ENCODE measurements at places on chromosomes 2 and 18.
A peak's percentile ranks its signal among the peaks of the same experiment; 100 is the strongest.

DNA sequence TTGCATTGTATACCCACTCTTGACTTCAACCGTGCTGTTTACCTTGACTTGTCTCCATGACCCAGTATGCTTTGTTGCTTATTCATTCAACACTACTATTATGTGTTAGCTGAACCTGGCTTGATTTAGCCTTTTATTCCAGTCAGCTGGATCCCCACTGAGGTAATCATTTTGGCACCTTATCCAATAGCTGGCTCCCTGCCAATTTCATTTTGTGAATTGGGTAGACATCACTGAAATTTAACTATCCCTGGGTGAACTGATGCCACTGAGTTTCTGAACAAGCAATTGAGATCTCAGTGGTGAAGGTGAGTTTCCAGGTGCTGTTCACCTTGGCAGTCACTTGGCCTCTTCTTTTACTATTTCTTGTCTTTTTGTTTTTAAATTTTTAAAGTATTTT, 584.3 kb downstream of the ADCYAP1 start:
- DNase-seq, result no peak

GRCh38 chr2:228628682-228629081, 447.2 kb upstream of the SPHKAP start:
- DNase-seq, result no peak

GRCh38 chr2:240832205-240832727, 12.2 kb upstream of the KIF1A start:
- DNase-seq, result peak; percentile 98

DNA sequence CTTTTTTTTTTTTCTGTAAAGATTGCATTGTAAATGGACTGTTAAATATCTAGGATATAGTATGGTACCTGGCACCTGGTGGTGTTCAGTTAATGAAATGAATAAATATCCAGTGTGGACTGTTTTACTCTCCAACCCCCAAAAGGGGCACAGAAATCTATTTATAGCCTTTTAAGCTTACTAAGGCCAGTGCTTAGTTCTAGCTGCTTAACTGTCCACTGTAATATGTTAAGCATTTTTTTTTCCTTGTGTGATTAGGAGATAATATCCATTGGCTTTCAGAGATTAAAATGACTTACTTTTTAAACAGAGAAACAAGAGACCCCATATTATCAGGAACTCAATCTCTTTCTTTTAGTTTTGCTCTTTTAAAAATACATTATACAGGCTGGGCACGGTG, 84.4 kb downstream of the ZNF532 start:
- no peak for DNase-seq

DNA sequence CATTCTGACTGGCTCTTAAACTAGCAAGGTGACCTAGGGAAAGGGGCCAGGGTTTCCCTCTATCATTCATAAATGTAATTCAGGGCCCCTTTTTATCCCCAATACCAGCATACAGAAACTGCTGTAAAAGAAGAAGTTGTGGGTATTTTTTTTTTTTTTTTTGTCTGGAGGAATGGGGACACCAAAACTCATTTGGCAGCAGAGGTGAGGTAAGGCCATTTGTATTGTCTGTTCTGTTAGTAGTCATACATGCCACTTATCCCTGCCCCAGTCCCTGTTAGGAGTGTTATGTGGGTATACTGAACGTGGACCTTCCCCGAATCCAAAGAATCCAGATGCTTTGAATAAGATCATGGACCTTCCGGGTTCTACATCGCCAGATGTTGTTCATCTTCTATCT, 1.7 kb downstream of the SEPTIN2 start:
- DNase-seq, result no peak

DNA sequence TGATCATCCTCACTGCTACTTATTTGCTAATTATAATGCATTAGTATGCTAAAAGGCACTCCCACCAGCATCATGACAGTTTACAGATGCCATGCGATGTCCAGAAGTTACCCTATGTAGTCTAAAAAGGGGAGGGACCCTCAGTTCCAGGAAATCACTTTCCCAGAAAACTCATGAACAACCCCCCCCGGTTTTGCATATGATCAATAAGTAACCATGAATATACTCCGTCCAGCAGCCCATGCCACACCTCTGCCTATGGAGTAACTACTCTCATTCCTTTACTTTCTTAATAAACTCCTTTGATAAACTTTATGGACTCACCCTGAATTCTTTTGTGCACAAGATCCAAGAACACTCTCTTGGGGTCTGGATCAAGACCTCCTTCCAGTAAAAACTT, 86.8 kb downstream of the MALT1 start:
- DNase-seq, result no peak
